GM23338 (cell line): ENCODE measurements at places on chromosomes 2 and 18.

DNA sequence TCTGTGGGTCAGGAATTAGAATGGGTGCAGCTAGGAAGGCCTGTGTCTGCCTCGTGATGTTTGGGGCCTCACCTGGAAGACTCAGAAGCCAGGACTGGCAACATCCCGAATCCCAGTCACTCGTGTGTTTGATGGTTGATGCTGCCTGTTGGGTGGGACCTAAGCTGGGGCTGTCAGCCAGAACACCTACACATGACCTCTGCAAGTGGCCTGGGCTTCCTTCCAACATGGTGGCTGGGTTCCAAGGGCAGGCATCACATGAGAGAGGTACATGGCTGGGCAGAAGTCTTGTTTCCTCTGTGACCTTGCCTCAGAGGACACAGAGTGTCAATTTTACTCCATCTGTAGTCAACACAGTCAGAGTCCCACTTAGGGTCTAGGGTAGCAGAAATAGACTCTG lies 177.8 kb downstream of the GBX2 start:
- no peak for DNase-seq

- no peak for DNase-seq
These were observed 417.0 kb downstream of the TXNL1 start for GRCh38 chr18:56221195-56222065.

GRCh38 chr2:196718419-196719109 lies 79.0 kb downstream of the CCDC150 start:
- DNase-seq, result peak; percentile 8

GRCh38 chr2:11788461-11789124 lies 42.2 kb downstream of the LPIN1 start:
- DNase-seq, result no peak

DNA sequence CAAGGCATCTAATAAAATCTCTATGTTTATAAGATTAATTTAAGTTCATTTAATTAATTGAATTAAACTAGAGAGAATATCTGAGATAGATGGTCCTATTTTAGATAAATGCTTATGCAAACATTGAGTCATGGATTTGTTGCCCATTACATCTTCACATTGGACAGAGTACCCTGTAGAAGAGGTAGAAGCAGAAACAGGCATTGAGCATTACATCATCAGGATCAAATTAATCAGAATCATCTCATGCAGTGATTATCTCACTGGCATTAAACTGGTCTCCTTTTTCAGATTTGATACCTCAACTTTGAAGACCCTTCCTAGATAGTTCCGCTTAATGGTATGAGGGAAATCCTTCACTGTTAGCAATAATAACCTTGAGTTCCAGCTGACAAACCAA lies 469.6 kb upstream of the VRK2 start:
- DNase-seq, result no peak

DNA sequence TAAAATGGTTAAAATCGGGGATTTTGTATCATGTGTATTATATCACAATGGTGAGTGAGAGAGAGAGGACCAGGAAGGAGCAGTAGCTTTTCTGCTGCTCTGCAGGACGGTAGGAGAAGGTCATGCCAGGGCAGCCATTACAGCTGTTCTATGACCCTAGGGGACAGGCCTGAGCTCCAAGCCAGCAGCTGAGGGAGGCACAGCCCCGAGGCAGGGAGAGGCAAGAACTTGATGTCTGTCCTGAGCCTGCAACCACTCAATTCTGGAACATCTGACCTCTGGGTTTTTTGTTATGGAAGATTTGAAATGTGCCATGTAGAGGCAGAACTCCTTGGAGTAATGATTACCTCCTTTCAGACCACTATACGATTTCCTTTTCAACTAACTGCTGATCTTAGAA lies 135.8 kb upstream of the SH3BP4 start:
- DNase-seq, result no peak

DNA sequence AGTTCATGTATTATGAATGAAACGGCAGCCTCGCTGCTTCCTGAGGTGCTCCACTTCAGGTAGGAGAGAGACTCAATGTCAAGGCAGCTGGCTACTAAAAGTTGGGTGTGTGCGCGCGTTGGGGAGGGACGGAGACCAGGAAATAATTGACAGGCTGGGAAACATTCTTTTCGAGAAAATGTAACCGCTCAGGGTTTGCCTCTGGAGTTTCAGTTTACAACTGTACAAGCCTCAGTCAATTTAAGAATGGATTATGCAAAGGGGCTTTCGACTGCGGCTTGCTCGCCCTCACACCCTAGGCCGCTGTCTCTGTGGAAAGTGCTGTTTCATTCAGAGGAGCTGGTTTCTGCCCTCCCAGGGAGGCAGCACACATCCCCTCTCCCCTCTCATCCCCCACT lies 4.4 kb upstream of the SPRED2 start:
- peak; percentile 42 for DNase-seq

- no peak for DNase-seq
These were observed 285.6 kb downstream of the CNTNAP5 start for GRCh38 chr2:124310671-124311070.

GRCh38 chr2:212488611-212489010 lies 50.0 kb downstream of the ERBB4 start:
- DNase-seq, result no peak

- no peak for DNase-seq
These were observed 64.8 kb downstream of the TNFRSF11A start for GRCh38 chr18:62389761-62390481.

GRCh38 chr2:68428746-68429145 lies 38.3 kb downstream of the FBXO48 start:
- no peak for DNase-seq

DNA sequence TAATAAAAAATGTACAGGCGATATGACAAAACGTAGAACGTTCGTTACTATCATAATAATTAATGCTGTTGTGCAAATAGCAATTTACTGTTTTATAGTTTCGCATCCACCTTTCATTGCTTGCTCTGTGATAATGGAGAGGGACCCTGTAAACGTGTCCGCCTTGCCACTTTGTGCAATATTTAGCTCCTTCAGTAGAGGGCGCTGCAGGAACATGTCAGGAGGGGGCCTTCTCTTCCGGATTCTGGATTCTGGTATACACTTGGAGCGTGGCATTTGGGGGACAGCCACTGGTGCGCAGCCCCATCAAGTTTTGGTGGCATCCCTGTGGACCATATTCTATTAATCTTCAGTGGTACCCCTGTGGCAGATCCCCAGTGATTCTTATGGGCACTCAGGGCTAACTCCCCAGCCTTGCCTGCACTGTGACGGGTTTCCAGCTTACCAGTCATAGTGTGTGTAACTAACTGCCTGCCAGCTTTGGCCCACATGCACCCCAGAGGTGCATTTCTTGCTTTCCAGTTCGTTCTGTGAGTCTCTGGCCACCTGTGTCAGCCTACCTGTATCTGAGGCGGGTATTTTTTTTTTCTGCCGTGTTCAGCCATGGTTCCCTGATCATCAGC lies 140.3 kb downstream of the CYRIA start:
- DNase-seq, result peak; percentile 83

DNA sequence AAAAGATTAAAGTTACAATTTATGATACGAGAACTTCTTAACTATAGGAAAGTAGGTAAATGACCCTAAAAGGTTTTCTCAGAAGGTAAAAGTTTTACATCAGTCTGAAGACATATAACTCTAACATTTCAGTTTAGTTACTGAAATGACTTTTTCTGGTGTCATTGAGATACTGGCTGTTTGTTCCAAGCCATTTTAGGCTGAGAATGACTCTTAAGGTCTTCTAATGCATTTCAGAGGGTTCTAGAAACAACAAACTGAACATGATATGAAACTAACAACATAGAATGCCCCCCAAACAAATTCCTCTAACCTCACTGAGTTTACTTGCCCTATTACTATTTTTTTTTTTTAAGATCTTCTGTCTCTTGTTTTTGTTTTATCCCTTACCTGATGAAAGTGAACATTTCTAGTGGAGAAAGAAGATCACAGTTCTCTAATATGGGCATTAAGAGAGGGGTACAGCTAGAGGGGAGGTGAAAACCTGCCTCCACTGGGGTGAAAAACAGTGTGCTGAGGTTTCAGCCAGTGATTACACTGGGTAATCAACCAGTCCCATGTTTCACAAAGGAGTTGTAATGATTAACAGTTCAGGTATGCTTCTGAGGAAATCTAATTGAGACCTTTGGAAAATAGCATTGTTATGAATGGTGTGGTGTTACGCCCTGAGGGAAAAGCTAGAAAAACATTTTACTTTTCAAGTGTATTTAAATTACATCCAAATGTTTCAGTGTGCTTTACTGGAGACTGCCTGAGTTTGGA lies 11.2 kb downstream of the NABP1 start:
- DNase-seq, result peak; percentile 9

- no peak for DNase-seq
These were observed 153.2 kb upstream of the PTPRM start for GRCh38 chr18:7413906-7414305.

- DNase-seq, result no peak
These were observed 86.4 kb upstream of the ID2 start for GRCh38 chr2:8595428-8595805.

GRCh38 chr2:107336526-107336925 lies 450.6 kb upstream of the ST6GAL2 start:
- DNase-seq, result peak; percentile 3

GRCh38 chr18:49733896-49734585 lies 79.3 kb downstream of the ACAA2 start:
- no peak for DNase-seq

- DNase-seq, result no peak
These were observed 628.7 kb upstream of the PIK3C3 start for GRCh38 chr18:41326311-41326710.
